ENCODE measurements at places on chromosomes 4 and X.

GRCh38 chr4:113708250-113708649 is 53.3 kb downstream of the CAMK2D start:
- DNase-seq, result no peak

- DNase-seq, result no peak
Measured at GRCh38 chr4:114890773-114891172, 222.6 kb downstream of the NDST4 start.

GRCh38 chr4:89640620-89641366 is 196.2 kb downstream of the SNCA start:
- DNase-seq, result no peak

DNA sequence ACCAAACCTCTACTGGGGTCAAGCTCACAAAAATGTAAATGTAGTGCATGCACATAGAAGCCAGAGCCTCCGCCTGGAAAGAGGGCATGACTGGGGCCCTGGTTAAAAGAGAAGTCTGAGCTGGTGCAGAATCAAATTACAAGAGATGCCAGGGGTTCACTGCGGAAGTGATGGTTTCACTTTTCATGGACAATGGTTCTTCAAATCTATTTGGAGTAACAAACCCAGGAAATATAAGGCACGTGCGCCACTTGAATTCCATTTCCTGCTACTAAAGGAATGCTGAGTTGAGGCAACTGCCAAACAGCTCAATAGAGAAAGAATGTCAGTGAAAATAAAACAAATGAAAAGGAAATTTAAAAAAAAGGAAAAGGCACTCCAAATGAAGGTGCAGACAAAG is 79.8 kb downstream of the FUNDC1 start:
- no peak for DNase-seq

DNA sequence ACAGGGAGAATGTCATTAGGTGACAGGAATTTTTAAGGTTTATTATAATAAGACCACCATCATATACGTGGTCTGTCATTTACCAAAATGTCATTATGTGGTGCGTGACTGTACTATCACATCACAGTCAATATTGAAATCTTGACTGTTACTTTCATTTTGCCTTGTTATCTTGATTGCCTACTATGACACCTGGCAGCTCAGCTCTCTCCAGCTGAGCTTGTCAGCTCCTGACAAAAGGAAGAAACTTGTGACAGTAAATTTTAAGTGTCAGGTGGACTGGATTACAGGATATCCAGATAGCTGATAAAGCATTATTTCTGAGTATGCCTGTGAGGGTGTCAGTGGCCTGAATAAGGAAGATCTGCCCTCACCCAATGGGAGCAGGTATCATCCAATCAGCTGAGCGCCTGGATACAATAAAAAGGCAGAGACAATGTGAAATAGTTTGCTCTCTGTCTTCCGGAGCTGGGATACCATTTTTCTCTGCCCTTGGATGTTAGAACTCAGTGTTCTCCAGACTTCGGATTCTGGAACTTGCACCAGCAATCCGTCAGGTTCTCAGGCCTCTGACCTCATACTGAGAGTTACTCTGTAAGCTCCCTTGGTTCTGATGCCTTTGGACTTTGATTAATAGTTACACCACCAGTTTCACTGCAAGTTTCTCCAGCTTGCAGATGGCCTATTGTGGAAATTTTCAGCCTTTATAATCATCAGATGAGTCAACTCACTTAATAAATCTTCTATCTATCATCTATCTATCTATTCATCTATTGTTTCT is 1454.7 kb upstream of the IGFBP7 start:
- no peak for DNase-seq

DNA sequence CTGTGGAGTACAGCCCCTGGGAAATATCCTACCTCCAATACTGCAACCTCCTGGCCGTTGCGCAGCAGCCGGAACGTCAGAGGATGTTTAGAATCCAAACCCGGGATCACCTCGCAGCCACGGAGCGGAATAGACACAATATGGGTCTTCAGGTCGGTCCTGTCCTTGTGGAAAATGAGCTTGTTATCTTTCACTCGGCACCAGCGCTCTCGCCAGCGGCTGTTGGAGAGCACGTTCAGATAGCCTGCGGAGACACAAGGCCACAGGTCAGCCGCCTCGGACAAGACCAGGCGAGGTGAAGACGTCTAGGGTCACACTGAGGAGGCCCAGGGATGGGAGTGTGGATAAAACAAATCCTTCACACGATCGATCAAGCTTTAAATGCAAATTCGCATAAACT is 139.3 kb downstream of the AFAP1 start:
- DNase-seq, result no peak

Measured in activated T-cell treated with anti-CD3 and anti-CD28 coated beads, Interleukin-2, amount 50 U/mL, for 4 hours (primary cell).